ENCODE measurements at places on chromosomes 16 and 17.
A peak's percentile ranks its signal among the peaks of the same experiment; 100 is the strongest.

DNA sequence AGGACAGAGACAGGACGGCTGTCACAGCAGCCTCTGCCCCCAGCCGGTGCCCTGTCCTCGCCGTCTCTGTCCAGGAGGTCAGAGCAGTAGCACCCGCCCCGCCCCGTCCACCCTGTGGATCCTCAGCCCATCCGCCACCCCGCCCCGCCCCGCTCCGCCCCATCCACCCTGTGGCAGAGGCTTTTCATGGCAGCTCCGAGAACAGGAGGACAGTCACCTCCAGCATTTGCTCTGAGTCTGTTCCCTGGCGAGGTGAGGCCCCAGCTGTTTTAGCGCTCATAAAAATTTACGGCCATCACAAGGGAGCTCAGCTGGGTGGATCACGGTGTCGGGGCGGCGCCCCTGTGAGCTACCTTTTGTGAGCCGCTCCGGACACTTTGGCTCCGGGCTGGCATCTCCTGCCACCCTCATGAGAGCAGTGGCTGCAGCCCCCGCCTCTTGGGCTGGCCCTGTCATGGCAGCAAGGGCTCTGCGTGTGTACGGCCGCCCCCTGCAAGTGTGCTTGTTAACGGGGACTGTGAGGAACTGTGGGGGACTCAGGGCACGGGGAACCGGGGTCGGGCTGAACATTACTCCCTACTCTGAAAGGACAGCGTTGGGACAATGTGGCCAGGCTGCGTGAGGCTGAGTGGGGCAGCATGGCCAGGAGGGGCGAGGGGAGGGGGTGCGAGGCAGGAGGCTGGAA lies 32.3 kb upstream of the GNG13 start:
- ATAC-seq: no peak

- ATAC-seq: no peak
These were observed 1.5 kb downstream of the MGAT5B start for GRCh38 chr17:76869496-76870376.

GRCh38 chr17:38444151-38444550 lies 15.9 kb downstream of the ARHGAP23 start:
- ATAC-seq: peak; percentile 66

- ATAC-seq: no peak
These were observed 129.0 kb downstream of the CCDC182 start for GRCh38 chr17:57615836-57616757.

DNA sequence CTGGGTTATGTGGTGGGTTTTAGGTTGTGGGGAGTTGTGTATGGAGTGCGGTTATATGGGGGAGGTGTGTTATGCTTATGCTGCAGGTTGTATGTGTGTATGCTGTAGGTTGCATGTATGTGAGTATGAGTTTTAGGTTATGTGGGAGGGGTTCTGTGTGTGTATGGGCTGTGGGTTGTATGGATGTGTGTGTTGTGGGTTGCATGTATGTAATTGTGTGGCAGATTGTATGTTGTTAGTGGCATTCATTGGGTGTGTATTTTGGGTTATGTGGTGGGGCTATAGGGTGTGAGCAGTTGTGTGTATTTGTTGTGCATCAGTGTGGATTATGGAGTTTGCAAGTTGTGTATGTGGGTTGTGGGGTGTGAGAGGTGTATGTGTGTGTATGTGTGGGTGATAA lies 277.4 kb downstream of the NPIPA8 start:
- no peak for ATAC-seq

GRCh38 chr17:17088086-17088485 lies 45.8 kb downstream of the MPRIP start:
- no peak for ATAC-seq

GRCh38 chr17:78131172-78132083 lies 857 bp downstream of the TMC8 start:
- no peak for ATAC-seq

GRCh38 chr16:89904606-89905510 lies 13.8 kb upstream of the MC1R start:
- no peak for ATAC-seq

GRCh38 chr16:27922433-27922832 lies 141.1 kb downstream of the GSG1L start:
- ATAC-seq: no peak

DNA sequence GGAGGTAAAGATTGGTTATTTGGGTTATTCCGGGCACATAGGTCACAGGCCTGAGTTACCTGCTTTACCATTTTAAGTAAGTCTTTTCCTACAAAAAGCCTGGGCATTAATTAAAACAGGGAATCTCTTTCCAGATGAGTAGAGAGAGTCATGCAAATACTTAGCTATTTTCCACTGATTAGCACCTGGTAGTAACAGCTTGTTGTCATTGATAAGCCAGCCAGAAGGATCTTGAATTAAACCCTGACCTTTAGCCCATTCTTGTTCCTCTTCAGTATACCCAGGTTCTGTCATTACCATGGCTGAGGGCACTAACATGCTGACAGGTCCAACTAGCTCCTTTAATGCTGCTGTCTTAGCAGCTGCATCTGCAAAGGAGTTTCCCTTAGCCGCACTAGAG lies 44.4 kb upstream of the ARL4D start:
- ATAC-seq: no peak

DNA sequence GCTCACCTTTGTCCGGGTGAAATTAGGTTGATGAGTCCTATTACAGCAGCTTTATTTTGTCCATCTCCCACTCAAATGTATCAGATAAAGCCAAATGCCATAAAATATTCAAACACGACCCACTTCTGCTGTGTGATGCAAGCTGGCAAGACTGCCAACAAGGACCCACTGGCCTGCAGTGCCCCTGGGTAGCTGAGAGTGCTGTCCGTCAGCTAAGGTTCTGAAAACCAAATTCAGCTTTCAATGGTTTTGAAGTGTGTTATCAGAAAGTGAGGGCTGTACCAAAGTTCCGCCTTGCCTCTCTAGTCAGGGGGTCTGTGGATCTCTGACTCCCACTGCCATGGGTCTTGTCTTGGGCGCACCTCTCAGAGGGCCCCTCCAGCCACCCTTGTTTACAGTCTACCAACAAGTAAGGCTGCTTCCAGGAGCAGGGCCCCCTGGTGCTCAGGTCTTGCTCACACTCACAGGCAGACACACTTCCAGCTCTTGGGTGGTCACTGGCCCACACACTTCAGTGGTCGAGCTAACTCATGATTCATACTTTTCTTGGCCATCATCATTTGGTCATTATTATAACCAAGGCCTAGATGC lies 10.5 kb upstream of the CCDC182 start:
- ATAC-seq: no peak

DNA sequence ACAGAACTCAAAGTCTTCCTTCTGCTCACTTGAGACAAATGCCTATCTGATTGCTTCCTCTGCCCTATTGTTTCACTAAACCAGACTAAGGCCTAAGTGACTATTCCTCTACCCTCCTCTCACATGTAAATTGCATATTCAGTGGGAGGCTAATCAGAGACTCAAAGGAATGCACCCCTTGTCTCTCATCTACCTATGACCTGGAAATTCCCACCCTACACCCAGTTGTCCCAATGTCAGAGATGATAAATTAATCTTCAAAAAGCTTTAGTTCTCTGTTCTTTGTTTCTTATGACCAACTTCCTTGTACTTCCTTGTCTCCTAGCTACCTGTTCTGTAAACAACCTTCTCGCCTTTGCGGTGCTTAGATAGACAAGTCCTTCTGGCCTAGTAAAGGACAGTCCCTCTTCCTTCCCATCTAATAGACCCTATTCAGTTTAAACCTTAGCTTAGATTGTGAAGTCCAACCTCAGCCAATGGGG lies 76.0 kb downstream of the EMP2 start:
- no peak for ATAC-seq

GRCh38 chr17:81371910-81372760 lies 23.1 kb upstream of the BAHCC1 start:
- ATAC-seq: peak; percentile 68

DNA sequence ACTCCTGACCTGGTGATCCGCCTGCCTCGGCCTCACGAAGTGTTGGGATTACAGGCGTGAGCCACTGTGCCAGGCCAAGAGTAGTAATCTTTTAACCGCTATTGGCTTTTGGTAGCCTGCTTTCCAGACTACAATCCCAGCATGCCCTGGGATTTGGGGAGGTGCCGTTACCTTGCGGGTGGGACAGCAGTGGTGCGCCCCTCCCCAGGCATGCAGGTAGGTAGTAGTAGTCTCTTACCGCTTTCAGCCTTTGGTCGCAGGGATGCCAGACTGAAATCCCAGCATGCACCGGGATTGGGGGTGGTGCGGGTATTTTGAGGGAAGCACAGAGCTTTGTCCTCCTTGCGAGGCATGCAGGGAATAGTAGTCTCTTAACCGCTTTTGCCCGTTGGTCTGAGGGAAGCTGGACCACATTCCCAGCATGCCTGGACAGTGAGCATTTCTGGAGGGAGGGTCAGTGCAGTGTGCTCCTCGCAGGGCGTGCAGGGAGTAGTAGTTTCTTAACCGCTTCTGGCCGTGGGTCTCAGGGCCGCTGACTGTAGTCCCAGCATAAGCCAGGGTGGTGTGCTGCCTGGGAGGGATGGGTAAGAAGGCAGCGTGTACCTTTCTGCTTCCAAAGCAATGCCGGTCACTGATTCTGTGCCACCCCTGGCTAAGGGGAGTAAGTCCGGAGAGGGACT lies 1686.8 kb downstream of the TP53TG3F start:
- no peak for ATAC-seq

DNA sequence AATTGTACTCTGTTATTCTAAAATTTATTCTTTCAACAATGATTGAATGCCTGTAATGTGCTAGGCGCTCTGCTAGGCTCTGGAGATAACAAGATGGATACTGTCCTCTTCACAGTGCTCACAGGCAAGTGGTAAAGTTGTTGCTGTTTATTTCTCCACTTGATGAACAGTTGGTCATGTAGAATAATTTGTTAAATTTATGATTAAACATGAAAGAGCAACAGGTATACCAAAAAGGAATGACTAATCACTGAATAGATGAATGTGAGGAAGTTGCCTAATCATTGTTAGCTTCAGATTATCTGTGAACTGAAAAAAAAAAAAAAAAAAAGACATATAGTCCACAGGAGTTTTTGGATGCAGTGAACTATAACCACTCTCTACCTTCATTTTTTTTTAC lies 62.3 kb downstream of the NFATC3 start:
- no peak for ATAC-seq

- no peak for ATAC-seq
These were observed 36.5 kb upstream of the VWA3A start for GRCh38 chr16:22055881-22056280.

DNA sequence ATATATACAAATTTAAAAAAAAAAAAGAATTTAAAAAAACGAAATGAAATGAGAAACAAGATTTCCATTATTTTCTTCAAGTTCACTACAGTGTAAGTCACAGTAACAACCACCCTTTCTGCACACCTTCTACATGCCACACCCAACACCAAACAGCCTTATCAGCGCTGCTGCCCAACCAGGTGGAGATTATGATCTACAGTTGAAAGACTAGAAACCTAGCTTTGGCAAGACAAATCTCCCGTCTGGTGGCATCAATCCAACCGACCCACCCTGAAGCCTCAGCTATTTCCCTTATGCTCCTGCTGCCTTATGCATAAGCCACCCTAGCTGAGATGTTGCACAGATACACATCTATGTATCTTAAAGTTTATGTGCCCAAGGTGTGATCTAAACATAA lies 60.8 kb downstream of the PARN start:
- ATAC-seq: no peak

GRCh38 chr16:82776470-82777146 lies 149.8 kb downstream of the CDH13 start:
- ATAC-seq: no peak

GRCh38 chr17:37064206-37064605 lies 115.5 kb downstream of the AATF start:
- ATAC-seq: no peak

DNA sequence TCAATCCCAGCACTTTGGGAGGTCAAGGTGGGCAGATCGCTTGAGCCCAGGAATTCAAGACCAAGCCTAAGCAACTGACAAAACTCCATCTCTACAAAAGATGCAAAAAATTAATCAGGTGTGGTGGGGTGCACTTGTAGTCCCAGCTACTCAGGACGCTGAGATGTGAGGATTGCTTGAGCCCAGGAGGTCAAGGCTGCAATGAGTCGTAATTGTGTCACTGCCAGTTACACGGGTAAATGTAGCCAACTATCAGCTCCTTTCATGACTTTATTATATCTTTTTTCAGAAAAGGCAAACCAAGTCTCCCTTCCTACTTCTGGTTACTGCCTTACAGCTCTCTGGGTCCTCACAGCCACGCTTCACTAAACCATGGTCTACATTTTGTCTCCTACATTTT lies 4.0 kb downstream of the SDF2 start:
- ATAC-seq: no peak

DNA sequence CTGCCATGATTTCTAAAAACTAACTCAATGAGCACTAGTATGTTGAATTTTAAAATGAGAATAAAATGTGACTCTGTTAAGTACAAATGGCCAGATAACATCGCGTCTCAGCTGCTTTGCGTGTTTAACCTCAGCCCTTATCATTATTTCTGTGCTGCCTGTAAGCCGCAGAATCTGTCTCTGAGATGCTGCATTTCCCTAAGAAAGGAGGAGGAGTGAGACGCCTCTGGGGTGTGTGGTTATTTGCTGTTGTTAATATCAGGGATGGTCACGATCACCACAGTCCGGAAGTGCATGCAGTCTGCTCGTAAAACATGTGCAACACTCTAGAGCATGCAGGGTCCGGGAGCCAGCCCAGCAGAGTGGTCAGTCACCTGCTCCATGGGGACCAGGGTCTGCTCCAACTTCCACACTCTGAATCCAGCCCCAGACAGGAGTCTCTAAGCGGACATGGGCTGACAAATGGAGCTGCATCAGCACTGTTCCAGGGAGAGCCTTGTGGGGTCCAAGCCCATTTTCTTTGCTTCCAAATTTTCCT lies 342.5 kb downstream of the MAF start:
- ATAC-seq: no peak

DNA sequence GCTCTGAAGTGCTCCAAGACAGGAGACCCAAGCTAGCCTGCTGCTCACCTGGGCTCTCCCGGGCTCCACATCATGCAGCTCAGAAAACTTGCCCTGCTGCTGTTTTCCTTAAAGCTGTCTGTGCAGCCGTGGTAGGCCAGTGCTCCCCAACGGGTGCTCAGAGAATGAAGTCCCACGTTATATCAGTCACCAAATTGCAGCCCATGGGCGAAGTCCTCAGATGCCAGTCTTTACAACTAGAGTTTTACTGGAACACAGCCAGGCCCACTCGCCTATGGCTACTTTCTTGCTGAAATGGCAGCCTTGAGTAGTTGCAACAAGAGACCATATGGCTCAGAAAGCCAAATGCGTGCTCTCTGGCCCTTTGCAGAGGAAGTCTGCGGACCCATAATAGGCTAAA lies 6.3 kb downstream of the CREBBP start:
- no peak for ATAC-seq

DNA sequence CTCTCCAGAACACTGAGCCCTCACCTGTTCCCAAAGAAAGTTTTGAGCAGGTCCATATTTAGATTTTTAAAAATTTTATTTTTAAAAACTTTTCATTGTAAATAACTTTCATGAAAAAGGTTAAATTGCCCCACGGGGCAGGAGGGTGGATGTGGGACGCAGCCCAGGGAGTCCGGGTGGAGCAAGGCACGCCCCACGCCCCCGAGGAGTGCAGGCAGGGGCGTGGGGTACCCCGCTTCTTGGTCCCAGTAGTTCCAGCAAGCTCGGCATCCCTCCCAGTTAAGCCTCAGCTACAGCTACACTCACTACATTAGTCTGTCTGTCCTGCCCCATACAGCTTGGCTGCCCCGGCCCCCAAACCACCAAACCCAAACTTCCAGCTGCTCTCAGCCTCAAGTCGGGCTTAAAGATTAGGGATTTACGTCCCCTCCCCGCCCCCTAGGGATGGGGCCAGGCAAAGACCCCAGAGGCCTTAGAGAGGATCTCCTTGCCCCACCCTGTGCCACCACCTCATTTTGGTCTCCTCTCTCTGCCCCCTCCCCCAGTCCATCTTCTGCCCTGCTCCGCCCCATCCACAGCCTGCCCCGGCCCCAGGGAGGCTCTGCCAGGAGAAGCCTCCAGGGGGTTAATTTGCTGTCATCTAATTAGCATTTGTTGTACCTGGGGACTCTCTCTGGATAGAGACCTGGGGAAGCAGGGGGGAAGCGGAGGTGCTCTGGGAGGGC lies 4.6 kb downstream of the FOXJ1 start:
- no peak for ATAC-seq
